ENCODE measurements at places on chromosomes 1 and 21.

DNA sequence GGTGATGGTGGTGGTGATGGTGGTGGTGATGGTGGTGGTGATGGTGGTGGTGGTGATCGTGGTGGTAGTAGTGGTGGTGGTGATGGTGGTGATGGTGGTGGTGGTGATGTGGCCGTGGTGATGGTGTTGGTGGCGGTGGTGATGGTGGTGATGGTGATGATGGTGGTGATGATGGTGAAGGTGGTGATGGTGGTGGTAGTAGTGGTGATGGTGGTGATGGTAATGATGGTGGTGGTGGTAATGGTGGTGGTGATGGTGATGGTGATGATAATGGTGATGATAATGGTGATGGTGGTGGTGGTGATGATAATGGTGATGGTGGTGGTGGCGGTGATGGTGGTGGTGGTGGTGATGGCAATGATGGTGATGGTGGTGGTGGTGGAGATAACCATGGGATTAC lies 6.8 kb upstream of the COL6A2 start:
- no peak for DNase-seq

- DNase-seq = no peak
Observed at GRCh38 chr1:94597701-94598100, 56.1 kb upstream of the F3 start.

- no peak for DNase-seq
Observed at GRCh38 chr1:59438058-59438560, 141.2 kb downstream of the FGGY start.

GRCh38 chr1:199786695-199787094 lies 240.8 kb upstream of the NR5A2 start:
- DNase-seq = no peak

GRCh38 chr1:226202246-226202645 lies 15.7 kb upstream of the ACBD3 start:
- DNase-seq = no peak

GRCh38 chr1:944341-945325 lies 14.4 kb downstream of the NOC2L start:
- no peak for DNase-seq

DNA sequence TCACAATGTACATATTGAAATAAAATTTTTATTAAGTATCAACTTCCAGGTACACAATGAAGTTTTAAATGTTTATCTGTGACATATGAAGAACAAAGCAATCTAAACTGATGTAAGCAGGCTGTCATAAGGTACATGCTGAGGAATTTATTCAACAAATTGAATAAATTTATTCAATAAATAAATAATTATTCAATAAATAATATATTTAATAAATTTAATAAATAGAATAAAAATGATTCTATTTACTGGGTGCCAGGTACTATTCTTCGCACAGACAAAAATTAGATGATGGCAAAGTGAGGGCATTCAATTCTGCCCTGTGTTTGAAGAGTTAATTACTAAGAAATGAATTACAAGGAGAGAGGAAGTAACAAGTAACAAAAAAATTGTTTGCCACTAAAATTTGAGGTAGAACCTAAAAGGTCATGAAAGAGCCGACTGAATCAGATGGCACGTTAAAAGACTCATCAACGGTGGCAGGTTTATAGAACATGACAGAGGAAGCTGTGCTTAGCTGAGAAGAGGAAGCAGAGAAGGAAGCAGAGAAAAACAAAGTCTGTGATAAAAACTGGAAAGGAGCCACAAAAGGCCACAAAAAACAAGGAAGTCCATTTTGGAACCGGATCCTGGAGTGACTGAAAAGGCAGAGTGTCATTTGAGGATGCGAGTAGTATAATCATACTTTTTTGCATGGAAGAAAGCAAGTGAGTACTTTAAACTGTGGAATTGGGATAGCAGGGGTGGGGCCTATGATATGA lies 2.2 kb upstream of the USP24 start:
- no peak for DNase-seq

DNA sequence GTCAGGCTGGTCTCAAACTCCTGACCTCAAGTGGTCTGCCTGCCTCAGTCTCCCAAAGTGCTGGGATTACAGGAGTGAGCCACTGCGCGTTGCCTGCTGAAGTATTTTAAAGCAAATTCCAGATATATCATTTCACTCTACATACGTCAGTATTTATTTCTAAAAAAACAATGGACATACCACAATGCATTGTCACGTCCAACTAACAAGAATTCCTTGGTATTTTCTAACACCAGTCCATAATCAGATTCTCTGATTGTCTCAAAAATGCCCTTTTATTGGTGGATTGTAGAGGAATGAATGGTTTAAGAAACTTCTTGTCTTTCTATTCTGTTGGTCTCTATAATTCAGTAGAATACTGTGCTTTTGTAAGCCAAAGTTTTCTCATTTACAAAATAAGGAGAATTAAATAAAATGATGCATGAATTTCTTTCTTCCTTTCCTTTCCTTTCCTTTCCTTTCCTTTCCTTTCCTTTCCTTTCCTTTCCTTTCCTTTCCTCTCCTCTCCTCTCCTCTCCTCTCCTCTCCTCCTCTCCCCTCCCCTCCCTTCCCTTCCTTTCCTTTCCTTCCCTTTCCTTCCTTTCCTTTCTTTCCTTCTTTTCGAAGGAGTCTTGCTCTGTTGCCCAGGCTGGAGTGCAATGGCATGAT lies 55.8 kb downstream of the VPS13D start:
- no peak for DNase-seq

DNA sequence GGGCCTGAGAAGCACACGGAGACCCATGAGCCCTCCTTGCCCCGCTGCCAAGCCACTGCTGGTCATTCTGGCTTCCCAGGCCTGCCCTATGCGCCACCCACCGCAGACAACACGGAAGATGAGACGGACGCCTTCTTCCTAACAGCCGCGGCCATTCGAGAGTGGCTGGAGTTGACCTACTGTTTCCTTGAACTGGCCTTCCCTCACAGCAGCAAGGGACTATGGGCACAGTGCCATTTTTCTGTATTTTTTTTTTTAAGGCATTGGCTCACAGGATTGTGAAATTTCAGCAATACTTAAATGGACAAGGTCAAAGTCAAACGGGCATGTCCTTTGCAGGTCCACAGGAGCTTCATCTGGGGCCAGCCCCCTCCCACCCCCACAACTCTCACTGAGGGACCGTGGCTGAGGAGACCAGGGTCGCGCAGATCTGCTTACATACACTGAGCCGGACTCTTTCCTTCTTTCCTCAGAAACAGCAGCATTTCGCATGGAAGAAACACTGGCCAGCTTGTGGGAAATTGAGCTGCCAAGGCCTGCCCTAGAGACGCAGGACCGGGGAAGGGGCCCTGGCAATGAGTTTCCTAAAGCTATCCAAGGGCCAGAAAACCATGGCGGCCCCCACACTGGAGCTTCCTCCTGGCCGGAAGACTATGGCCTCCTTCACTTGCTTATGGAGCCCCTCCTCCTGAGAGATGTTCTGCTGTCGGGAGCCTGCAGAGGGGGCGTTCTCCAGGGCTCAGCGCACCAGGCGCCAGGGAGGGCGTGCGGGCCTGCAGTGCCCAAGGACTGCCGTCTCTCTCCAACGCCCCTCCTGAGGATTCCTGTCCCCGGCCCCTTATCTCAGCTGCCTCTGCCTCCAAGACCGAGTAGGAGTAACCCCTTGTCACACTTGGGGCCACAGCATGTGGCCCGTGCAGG lies 98.9 kb downstream of the PGBD5 start:
- no peak for DNase-seq

- no peak for DNase-seq
Observed at GRCh38 chr1:208030288-208031091, 119.6 kb upstream of the CD34 start.

DNA sequence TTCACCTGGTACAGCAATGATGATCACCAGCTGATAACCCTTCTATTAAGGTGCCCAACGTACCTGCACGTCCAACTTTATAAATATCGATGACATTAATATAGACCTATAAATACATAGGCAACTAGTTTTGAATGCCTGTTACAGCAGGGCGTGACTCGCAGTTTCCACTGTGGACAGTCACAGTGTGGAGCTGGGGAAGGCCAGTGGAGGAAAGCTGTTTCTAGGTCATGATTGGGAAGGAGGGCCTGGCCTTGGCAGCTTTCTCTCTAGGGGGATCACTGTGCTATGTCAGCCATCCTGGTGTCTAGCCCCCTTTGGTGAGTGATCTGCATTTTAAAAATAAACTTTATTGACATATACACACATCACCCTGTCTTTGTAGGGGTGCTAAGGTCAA lies 4.4 kb upstream of the PRDM15 start:
- DNase-seq = no peak

GRCh38 chr1:67659229-67659628 lies 25.8 kb upstream of the GADD45A start:
- no peak for DNase-seq

- DNase-seq = peak; percentile 35
Observed at GRCh38 chr1:151934048-151934493, 24.8 kb upstream of the THEM4 start.

DNA sequence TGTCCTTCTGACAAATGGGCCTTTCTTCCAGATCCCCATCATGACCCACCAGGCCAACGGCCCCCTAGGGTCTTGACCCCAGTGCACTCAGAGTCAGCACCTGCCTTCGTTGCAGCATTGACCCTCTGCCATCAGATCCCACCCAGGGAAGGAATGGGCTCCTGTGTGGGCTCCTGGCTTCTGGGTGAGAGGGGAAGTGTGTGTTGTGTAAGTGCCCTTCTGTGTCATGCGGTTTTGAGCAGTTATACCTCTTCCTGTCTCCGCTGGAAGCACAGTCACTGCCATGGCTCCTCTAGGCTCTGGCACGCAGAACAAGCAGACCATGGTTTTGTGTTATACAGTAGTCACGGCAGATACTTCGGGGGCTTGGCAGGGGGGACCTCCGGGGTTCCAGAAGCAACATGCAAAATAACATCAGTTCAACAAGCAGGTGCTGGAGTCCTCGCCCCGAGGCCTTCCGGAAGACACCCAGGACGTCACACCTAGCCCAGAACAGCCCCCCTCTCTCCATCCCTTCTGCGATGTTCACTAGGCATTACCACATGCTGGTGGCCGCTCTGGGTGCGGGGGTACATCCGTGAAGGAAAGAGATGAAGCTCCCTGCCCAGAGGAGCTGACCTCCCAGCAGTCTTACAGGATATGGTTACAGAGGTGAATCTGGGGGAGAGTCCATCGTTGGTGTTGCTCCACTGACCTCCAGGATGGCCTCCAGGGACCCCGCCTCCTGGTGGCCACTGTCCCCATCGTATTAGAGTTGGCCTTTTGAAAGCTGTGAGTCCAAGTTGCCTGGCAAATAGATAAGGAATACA lies 17.4 kb upstream of the KCNAB2 start:
- peak; percentile 41 for DNase-seq

- DNase-seq = no peak
Observed at GRCh38 chr1:173191011-173191705, 16.0 kb downstream of the TNFSF4 start.

DNA sequence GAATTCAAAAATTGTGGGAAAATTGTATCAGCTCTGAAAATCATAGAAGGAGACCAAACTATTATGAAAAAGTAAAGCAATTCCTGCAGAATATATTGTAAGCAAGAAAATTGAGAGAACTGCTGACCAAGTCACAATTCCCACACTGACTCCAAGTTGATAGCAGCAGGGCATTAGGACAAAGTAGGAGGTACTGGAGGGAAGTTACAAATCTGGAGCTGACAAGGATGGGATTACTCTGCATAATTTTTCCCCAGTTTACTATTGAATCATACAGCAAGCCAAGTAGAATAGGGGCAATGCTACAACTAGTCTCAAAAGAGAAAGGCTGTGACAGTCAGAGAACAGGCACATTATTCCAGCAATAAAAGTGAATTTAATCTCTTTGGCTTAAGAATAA lies 161.3 kb upstream of the USP25 start:
- no peak for DNase-seq

- DNase-seq = no peak
Observed at GRCh38 chr1:115492019-115492595, 149.7 kb upstream of the VANGL1 start.

DNA sequence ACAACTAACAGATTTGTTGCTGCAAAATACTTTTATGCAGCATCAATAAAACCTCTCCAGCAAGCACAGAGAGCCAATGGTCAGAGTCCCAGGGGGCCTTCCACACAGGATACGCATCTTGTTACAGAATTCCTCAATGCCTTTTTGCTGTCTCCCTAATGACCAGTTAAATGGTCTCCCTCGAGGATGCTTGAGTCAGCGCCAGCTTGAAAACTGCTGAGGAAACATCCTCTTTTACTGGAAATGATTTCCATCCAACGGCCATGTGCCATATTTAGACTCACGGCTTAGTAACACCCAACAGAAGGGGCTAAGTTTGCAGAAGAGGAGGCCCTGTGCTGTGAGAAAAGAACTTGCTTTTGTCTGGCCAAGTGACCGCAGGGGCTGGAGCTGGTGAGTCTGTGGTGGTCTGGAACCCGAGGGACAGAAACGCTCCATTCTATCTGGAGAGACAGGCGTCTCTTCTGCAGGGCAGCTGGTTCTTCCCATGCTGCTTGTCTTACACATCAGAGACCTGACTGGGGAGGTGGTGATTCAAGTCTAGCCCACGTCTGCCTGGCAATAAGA lies 496.4 kb downstream of the SETD4 start:
- no peak for DNase-seq

GRCh38 chr1:114745291-114745690 lies 12.5 kb downstream of the CSDE1 start:
- no peak for DNase-seq

GRCh38 chr1:83756984-83757717 lies 241.8 kb downstream of the TTLL7 start:
- DNase-seq = no peak

DNA sequence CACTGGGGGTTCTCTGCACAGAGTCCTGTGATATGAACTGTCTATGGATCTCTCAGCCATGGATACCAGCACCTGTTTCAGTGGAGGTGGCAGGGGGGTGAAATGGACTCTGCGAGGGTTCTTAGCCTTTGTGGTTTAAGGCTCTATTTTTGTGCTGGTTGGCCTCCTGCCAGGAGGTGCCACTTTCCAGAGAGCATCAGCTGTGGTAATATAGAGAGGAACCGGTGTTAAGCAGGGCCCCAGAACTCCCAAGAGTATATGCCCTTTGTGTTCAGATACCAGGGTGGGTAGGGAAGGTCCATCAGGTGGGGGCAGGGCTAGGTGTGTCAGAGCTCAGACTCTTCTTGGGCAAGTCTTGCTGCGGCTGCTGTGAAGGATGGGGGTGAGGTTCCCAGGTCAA lies 330.0 kb upstream of the PLD5 start:
- DNase-seq = no peak

GRCh38 chr1:116159611-116160010 lies 48.4 kb downstream of the MAB21L3 start:
- no peak for DNase-seq

DNA sequence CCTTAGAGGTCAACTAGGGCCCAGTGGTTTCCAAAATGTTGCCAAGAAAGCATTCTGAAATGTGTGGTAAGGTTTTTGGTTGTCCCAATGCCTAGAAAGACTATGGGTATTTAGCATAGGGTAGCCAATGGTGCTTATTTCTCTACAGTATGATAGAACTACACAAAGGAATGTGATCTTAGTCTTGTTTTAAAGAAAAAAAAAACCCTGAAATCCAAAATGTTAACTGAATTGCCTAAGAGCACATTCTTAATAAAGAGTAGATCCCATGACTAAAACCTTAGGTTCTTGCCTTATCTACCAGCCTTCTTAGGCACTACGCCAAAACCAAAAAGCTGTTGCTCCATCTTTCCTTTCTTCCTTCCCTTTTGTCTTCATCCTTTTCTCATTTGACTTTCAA lies 428.2 kb downstream of the MRPL39 start:
- DNase-seq = no peak
